Lung microvascular endothelial cell (primary cell): ENCODE measurements at places on chromosomes 11 and 22. TPM values are rescaled to one million over a fixed set of nuclear protein-coding genes. Genes with fewer than 3 reads are reported as not detected.

DNA sequence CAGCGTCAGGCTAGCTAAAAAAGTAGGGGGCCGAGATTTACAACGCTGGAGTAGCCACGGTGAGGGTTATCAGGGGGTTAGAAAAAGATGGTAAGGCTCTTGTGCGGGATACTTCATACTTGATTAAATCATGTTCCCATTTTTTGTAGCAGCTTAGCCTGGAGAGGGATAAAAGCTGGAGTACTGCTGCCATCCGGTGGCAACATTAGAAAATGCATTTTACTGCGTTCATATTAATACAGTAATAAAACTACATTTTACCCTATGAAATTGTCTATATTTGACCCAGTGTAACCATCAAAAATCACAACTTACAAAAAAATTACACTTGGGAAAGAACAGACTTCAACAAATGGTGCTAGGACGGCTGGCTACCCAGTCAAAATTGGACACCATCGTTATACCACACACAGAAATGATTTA is 17.3 kb downstream of the RPUSD4 start:
- DNase-seq: peak; percentile 62

GRCh38 chr22:47063071-47063509 is 300.6 kb downstream of the TBC1D22A start:
- DNase-seq: no peak

DNA sequence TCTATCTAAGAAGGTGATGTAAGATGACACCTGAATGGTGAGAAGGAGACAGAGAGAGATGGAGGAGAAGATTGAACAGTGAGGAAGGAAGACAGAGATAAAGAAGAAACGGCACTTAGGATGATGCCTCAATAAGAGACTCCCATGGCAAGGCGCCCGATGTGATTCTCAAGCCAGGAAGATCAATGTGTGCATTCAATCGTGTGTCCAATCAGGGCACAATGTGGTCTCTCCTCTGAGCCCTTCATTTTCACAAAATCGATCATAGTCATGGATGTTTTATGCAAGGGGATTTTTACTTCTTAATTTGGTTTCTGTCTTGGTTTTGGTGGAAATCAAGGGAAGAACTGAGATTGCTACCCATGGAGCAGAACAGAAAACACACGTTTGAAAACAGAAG is 19.9 kb upstream of the TMPRSS13 start:
- DNase-seq: no peak

DNA sequence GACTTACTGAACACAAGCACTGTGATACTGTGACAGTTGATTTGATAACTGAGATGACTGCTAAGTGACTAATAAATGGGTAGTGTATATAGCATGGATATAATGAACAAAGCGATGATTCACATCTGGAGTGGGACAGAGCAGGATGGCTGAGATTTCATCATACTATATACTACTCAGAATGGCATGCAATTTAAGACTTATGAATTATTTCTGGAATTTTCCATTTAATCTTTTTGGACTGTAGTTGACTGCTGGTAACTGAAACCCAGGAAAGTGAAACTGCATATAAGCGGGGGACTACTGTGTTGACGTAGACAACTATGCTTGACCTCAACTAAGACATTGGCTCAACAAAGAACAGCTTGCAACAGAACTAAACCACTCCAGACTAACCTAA is 20.0 kb upstream of the NUCB2 start:
- no peak for DNase-seq

The TMEM191C gene
- total RNA-seq: 0.20 and 0.44 TPM in 2 replicates

The OOSP2 gene
- not detected in 2 replicates for total RNA-seq
